ENCODE measurements at places on chromosomes 3 and 15.

DNA sequence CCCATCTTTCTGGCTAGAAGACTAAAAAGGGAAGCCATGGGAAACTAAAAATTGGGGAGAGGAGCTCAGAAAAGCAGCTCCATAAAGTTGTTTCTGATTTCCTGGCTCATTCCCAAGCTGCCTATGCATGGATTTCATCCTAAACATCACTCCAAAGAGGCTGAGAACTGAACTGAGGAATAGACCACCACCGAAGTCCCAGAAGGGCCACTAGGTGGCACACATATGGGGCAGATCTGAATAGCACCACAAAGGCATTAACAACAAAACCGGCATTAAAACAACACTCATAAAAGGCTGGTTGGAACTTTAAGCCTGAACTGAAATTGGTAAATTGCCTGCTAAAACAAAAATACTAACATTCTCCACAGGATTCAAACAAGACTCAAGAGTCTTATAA lies 106.3 kb downstream of the PLD1 start:
- DNase-seq: peak; percentile 24

- no peak for DNase-seq
These were observed 321.2 kb downstream of the WDR72 start for GRCh38 chr15:53437985-53438841.

- DNase-seq: no peak
These were observed 479.4 kb upstream of the CBLB start for GRCh38 chr3:106348139-106348690.

DNA sequence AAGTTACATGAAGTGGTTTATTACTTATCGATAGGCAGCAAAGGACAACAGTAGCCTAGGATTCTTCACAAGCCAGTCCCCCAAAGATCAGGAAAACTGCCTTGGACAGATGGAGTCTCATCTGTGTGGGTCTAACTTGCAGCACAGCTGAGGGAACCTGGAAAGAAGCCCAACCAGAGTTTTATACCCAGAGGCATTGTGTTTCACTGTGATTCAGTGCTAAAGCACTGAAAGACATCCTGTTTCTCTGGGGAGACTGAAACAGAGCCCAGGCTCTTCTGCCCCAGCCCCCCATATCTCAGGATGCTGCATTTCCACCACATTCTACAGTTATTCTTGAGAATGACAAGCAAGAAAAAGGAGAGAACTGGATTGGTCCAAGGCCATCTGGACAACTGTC lies 48.2 kb upstream of the PYDC2 start:
- DNase-seq: no peak

- DNase-seq: peak; percentile 7
These were observed 3.9 kb downstream of the TMIE start for GRCh38 chr3:46705022-46705530.

GRCh38 chr3:89145995-89146394 lies 38.6 kb downstream of the EPHA3 start:
- DNase-seq: no peak

- no peak for DNase-seq
These were observed 153.2 kb downstream of the MEIS2 start for GRCh38 chr15:36947035-36947719.

DNA sequence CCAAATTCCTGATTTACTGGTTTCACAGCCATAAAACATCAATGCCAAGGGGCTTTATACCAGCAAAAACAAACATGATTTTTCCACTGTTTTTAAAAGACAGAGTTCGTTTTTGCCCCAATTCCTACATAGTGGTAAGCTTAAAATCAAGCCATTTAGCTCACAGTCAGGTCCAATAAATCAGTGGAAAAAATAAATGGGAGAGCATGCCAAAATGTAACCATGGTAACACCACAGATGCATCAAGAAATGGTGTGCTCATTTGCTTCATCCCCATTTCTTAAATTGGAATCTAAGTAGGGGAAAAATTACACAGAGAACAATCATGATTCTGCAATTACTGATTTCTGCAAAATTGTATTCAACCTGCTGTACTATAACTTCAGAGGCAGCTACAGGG lies 418.8 kb downstream of the MAGI1 start:
- DNase-seq: no peak

DNA sequence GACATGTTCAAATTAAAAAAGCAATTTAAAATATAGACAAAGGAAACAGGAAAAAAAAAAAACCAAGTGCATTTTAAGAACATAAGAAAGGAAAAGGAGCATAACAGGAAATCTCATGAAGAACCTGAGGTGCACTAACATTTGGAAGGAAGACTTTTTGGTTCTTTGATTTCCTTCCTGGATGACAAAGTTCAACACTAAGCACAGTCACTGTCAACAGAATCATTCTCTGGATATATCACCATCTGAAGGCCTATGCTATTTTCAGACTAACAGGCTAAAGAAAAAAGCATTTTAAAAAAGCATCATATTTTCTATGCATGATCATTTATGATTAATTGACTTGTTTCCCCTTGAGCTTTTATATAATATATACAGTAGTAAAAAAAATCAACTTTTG lies 349.6 kb downstream of the PLCL2 start:
- no peak for DNase-seq

- no peak for DNase-seq
These were observed 98.2 kb downstream of the MYH15 start for GRCh38 chr3:108412121-108412750.

- DNase-seq: no peak
These were observed 35.2 kb downstream of the GLB1 start for GRCh38 chr3:33061782-33062181.

DNA sequence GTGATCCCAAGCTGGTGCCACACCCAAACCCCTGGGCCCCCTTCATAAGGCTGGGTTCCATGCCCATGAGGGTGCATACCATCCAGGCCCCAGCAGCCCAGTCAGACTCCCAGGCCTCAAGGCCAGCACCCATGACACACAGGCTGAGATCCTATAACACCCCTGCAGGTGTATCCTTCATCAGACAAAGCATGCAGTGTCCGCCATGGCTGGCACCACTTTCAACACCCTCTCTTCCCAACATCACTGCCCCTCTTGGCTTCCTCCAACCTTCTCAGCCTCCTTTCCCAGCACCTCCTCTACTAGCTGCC lies 3.5 kb downstream of the CCDC51 start:
- DNase-seq: no peak

- DNase-seq: no peak
These were observed 16.6 kb upstream of the PARP6 start for GRCh38 chr15:72288796-72289596.

DNA sequence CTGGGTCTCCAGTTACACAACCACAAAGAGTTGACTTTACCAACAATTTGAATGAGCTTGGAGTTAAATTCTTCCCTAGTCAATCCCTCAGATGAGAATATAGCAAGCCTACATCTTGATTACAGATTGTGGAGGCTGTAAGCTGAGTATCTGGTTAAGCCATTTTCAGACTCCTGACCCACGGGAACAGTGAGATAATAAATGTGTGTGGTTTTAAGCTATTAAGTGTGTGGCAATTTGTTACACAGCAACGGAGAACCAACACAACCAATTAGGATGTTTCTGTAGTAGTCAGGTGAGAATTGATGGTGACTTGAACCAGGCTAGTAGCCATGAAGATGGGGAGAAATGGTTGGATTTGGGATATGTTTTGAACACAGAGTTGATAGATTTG lies 37.7 kb upstream of the SLC4A7 start:
- no peak for DNase-seq

DNA sequence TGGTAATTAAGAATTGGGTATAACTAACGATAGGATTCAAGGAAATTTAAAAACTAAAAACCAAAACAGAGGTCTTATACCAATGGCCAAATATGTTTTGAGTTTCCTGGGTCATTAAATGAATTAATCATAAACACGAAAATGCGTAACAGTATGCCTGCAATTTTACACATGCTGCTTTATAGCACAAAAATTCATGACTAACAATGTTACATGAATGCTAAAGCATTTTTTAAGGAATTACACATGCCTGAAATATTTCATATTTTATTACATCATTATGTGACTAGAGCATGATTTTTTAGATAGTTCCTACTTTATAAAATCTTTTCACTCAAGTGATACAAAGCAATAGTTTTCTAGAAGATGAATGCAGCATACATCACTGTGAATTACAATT lies 74.7 kb downstream of the ZNF148 start:
- no peak for DNase-seq

DNA sequence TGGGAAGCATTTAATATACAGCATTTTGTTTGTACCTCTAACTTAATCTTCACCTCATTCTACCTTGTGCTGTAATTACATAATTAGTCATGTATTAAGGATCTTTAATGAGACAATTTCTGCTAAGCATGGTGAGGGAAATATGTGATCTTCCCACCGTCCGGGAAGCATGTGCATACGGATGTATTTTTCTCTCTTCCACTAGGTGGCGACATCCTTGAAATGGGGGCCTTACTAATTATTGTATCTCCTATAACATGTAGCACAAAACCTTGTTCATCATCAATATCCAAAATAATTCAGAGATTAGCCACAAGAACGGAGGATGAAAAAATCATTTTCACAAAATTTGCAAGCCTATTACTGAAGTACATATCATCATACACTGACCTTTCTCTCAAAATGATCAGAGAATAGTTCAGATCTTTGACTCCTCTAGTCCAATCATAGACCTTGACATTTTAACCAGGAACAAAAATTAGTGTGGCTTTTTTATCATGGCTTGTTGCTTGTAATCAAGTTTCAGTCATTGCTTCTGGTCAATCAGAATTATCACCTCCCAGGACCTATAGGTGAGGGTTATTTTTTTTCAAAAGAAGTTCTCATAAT lies 148.9 kb upstream of the GBE1 start:
- DNase-seq: no peak

GRCh38 chr3:42844412-42844713 lies 31.3 kb downstream of the CYP8B1 start:
- DNase-seq: no peak

DNA sequence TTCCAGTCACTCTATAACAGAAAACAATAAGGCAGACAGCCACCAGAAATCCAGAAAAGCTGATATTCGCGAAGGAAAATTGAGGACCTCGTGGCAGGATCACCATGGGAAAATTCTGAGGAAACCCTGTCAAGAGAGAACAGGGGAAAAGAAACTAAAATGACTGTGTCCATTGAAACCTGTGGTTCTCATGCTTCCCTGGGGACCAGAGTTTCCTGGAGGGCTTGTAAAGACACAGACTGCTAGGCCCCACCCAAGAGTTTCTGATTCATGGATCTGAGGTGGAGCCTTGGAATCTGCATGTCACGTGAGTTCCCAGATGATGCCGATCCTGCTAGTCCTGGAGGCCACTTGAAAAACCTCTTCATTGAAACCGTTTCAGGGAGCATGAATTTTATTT lies 420.5 kb downstream of the EPHB1 start:
- DNase-seq: no peak

GRCh38 chr15:69424001-69424400 lies 9.9 kb downstream of the KIF23 start:
- no peak for DNase-seq

DNA sequence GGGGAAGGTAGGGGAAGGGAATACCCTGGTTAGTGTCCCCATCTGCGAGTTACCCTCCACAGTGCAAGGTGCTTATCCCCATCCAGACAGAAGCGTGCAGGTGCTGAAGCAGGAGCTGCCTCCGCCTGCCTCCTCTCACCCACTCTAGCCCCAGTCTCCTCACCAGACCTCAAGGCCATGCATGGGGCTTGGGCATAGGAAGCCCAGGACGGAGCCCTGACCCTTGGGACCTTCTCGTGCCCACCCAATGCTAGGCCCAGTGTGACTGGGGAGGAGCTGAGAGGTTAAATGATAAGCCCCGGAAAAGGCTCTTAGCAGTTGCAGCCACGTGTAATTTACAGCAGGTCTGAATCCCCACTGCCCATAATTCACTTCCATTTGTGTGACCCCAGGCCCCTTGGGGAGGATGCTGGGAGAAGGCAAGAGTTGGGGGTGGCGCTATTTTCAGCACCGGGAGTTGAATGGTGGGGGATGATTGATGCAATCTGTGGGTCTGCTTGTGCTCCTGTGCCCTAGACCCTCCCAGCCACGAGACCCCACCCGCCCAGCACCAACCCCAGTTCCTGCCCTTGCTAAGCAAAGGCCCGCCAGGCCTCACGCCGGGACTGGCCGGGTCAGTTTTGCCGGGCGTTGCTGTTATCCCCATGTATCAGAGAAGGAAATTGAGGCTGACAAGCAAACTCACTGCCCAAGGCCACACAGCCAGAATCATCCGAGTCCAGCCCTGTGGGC lies 14.5 kb upstream of the PLXND1 start:
- no peak for DNase-seq

GRCh38 chr3:160702290-160702689 lies 25.3 kb downstream of the ARL14 start:
- DNase-seq: no peak

- no peak for DNase-seq
These were observed 11.4 kb upstream of the MEX3B start for GRCh38 chr15:82056958-82057823.
